Stomach (tissue), 19 donors: ENCODE measurements at places on chromosomes 12 and 14. TPM values are rescaled to one million over a fixed set of nuclear protein-coding genes. Genes with fewer than 3 reads are reported as not detected.

Gene SLC4A8
- total RNA-seq: 0.45 TPM

DNA sequence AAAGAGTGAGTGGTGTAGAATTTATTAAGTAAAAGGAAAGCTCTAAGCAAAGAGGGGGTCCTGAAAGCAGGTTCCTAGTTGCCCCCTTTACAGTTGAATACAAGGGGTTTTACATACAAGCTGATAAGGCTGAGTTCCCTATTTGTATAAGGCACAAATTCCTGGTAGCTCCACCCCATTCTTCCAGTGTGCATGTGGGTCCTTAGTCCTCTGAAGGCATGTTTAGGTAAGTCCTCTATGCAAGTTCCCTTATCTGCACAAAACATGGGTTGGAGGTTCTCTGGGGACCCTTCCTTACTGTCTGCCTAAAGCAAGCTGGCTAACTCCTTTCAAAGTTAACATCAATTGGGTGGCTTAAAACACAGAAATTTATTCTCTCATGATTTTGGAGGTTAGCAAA, 2.9 kb upstream of the FAR2 start:
- no peak overlapping the region for H3K4me3 ChIP-seq
- H3K27ac ChIP-seq: no peak overlapping the region
- no peaks in the 10 kb centered on the region for H3K36me3 ChIP-seq

- no peak for DNase-seq
- no peaks in the 10 kb centered on the region for H3K36me3 ChIP-seq
- no peaks in the 10 kb centered on the region for H3K4me1 ChIP-seq
- H3K27me3 ChIP-seq: no peaks in the 10 kb centered on the region
Measured at GRCh38 chr14:51457843-51458562, 193.7 kb upstream of the FRMD6 start.

- no peaks in the 10 kb centered on the region for H3K36me3 ChIP-seq
- H3K27me3 ChIP-seq: no peaks in the 10 kb centered on the region
- peak; percentile 56 for DNase-seq
- H3K4me1 ChIP-seq: no peaks in the 10 kb centered on the region
- no peak overlapping the region for H3K27ac ChIP-seq
- no peak overlapping the region for H3K4me3 ChIP-seq
Measured at GRCh38 chr12:9039397-9039977, 50.1 kb downstream of the KLRG1 start.

GRCh38 chr14:54147758-54148157, 191.1 kb upstream of the BMP4 start:
- no peak for DNase-seq
- no peak overlapping the region for H3K27ac ChIP-seq
- no peak overlapping the region for H3K4me3 ChIP-seq
- no peaks in the 10 kb centered on the region for H3K4me1 ChIP-seq
- H3K27me3 ChIP-seq: no peaks in the 10 kb centered on the region

Gene TMEM119
- 16.2 TPM for total RNA-seq
